ENCODE measurements at places on chromosomes 5 and 9.

DNA sequence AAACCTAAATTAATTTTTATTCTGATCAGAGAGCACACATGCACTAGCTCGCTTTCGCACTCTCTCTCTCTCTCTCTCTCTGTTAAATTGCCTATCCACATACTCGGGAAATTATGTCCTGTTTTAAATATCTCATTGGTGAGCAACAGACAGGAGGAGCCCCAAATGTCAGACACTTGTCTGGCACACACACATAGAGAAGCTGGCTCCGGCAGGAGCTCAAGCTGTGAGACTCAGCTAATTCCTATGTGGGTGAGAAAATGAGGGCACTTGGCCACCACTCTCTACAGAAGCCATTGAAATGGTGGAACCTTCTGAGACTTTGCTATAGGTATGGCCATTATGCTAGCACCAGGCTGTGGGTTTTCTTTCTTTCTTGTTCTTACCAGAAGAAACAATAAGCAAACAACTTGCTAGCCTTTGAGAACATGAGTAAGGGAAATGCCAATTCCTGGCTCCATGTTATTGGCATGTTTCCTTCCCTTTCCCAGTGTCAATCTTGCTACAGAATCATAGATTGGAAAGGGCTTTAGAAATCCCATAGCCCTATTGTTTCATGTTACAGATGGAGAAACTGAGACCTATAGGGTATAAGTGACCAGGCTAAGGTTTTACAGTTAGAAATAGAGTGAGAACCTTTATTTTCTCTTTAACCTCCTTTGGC, 9.0 kb downstream of the RFX3 start:
- DNase-seq, result no peak

- no peak for DNase-seq
Measured at GRCh38 chr9:35517552-35518224, 27.8 kb downstream of the RUSC2 start.

GRCh38 chr5:33403187-33403586, 37.6 kb upstream of the TARS1 start:
- no peak for DNase-seq

DNA sequence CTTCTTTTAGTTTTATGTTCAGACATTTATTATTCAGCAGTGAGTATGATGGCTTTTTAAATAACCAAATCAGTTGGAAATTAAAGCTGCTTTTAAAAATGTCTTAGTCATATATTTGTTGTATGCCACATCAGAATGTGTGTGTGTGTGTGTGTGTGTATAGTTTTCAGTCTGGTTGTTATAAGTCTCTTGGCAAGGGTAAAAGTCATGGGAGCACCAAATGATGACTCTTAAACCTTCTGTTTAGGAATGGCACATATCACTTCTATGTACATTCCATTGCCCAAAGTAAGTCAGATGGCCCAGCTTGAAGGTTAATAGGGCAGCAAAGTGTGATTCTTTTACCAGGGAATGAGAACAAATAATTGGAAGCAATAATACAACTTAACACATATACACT, 135.9 kb downstream of the RNF180 start:
- DNase-seq, result no peak

DNA sequence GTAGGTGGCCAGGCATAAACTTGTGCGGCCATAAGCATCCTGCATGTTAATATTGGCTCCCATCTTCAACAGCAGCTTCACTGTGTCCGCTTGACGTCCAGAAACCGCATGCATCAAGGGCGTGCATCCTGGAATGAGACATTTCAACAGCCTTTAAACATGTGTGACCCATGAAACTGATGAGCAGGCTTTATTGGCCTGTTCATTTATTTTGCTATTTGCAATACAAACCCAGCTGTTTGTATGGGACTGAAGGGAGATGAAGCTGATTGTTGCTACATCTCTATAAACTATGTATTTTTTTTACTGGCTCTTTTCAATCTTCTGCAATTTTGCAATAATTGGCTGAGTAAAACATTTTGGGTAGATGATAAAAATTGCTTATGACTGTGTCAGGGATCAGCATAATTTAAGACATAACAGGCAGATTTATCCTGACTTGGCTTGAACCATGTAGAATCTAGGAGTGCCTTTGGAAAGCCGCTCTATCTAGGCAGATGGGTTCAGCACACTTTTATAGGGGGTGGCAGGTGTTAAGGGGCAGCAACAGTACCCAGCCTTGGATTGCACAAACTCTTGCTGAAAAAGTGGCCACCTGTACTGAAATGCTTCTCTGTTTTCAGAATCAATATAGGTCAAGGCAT, 56.9 kb downstream of the ANKRD55 start:
- no peak for DNase-seq

DNA sequence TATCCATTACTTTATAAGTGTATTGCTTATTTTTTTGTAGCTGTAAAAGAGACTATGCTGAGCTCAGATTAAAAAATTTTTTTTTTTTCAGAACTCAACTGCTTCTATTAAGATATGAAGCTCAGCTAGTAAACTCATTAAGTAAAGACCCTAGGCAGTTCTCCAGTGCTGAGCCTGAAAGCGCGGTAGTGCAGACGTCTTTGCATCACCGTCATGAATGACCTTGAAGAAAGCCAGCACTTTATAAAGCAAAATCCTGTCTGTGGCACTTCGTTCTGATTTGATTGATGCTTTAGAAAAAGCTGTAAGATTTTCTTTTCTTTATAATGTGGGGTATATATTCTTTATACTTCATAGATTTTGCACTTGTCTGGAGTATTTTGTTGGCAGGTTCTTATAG, 105.7 kb downstream of the ATG10 start:
- no peak for DNase-seq

GRCh38 chr9:126375386-126375785, 48.8 kb downstream of the MVB12B start:
- no peak for DNase-seq

DNA sequence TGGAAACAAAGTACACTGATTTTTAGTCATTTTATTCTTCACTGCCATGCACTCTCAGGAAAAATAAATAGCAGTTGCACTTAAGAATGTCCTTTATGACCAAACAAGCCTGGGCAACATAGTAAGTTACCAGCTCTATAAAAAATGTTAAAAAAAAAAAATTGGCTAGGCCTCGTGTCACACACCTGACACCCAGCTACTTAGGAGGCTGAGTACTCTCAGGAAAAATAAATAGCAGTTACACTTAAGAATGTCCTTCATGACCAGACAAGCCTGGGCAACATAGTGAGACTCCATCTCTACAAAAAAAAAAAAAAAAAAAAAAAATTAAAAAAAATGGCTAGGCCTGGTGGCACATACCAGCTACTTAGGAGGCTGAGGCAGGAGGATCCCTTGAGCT, 304.6 kb downstream of the SLCO4C1 start:
- DNase-seq, result no peak

GRCh38 chr9:91416096-91416712, 7.4 kb downstream of the NFIL3 start:
- no peak for DNase-seq

- DNase-seq, result no peak
Measured at GRCh38 chr9:28810388-28811075, 1237.3 kb upstream of the C9orf72 start.

- no peak for DNase-seq
Measured at GRCh38 chr9:99753436-99753835, 68.2 kb upstream of the NR4A3 start.

GRCh38 chr5:32274548-32275395, 38.0 kb downstream of the MTMR12 start:
- no peak for DNase-seq

DNA sequence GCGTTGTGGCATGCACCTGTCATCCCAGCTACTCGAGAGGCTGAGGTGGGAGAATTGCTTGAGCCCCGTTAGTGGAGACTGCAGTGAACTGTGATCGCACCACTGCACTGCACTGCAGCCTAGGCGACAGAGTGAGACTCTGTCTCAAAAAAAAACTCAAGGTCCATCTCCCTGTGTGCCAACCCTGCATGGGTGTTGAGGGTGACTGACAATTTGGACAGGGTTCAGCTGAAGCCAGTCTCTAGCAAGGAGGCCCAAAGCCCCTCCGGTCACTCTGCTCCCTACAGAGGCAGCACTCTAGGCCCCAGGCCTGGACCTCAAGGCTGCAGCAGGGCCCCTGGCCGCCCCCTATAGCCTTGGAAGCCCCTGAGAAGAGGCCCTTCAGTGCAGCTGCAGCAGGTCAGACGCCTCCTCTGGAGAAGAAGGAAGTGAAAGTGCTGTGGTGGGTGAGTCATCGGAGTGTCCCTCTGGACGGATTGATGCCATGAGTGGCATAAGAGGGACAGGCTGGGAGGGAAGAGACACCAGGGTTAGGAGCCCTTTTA, 39.2 kb upstream of the NEK6 start:
- no peak for DNase-seq

GRCh38 chr5:116652903-116653302, 78.3 kb upstream of the SEMA6A start:
- no peak for DNase-seq

DNA sequence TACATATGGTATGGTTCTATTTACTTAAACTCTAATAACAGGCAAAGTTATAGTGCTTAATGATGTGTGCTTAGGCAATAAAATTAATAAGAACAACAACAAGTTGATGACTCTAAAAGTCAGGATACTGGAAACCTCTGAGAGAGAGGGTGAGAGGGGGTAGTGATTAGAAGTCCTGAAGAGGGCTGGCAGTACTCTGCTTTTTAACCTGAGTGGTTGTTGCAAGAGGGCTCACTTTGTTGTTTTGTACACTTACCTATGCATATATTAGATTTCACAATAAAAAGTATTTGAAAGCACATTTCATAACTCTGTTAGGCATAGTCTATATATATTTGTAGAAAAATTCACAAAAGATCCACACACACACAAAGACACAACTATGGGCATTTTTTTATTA, 21.4 kb upstream of the ELL2 start:
- DNase-seq, result no peak

- no peak for DNase-seq
Measured at GRCh38 chr5:32753051-32753450, 41.9 kb downstream of the NPR3 start.

DNA sequence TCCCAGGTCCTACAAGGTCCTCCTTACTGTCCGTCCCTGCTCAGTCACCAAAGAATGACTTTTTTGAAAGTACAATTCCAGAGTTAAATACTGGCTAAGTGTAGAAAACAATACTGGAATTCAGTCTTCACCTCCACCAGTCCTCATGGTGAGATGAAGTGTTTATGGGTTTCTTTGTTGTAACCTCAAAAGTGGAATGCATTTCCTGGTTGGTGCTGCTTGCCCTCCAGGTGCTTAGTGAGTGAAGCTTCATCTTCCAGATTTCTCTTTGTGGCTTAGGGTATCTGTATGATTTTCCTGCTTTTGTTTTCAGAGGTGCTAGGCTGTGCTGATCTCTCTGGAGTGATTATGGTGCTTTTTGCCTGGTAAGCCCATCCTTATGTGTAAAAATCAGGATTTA, 49.4 kb upstream of the DHFR start:
- DNase-seq, result no peak

DNA sequence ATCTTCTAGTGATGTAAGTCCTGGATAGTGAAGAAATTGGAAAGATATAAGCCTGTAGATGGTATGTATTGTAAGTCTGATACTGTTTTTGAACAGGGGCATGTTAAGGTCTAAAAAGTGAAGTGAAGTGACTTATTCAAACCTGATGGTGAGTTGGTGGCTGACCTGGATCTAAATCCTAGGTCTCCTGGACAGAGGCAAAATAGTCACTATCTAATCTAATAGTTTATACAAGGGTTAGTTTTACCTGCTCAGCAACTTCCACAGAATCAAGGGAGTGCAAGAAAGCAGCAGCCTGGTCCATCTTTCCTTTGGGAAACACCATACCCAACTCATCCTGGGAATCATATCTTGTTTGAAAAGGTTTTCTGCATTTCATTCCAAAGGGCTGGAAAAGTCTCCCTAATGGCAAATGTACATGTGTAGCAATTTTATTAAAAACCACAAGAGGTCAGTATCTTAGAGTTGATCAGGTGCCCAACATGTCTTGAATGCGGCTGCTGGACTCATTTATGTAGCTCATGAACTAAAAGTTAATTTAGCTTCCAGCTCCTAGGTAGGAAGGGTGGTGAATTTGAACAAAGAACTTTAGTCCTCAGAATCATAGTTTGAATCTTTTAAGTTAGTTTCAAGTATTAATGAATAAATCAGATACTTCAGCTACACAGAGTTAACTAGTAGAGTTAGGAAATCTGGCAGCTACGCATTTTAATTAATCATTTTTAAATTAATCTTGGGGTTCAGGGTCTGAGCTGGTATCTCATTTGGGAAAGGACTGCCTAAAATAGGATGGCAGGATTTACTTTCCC, 26.0 kb downstream of the SKP2 start:
- no peak for DNase-seq

DNA sequence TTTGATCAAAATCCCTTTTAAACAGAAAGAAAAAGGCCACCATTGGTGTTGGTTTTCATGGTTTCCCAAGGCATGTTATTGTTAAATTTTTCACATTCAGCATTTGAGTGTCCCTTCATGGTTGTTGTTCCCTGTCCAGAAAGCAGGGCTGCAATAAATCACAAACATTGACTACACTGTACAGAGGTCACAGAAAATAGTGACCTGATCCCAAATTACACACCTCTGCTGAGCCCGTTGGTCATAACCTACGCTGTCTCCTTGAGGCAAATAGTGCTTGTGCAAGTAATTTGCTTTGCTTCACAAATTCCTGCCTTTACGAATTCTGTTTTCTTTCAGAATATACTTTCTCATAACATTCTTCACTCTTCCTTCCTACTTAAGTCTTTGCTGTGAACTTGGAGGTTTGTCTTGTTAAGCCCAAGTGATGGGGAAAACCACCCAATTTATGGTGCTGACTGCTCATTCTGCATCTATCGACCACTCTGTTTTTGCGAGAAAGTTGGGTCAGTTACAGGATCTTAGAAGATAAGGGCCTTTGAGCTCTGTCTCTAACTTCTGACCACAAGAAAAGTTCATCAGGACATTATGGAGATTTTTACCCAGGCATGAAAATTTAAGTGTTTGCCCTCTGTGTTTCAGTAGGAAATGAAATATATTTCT, 16.0 kb downstream of the PIK3R1 start:
- no peak for DNase-seq

DNA sequence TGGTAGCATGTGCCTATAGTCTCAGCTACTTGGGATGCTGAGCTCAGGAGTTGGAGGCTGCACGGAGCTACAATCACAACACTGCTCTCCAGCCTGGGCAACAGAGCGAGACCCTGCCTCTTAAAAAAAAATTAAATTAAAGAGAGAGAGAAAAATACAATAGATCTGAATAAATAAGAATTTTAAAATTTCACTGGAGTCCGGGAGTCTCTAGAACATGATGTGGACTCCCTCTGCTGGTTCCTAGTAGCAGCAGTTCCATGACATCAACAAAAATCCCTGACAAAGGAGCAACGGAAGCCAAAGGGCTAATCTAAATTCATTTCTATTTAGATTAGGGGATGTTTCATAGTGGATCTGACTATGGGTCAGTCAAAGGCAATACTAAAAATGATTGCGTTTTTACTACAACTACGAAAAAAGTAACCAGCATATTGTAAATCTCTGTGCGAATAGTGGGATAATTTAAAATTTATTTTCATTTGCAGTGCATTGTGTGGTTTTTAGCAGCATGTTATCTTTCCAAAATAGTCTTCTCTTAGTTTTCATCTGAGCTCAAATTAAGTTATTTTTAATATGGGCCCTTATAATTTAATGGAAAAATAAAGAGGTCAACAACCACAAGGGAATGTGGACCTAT, 6.7 kb downstream of the INIP start:
- no peak for DNase-seq

GRCh38 chr5:19891658-19892057, 96.3 kb downstream of the CDH18 start:
- DNase-seq, result no peak

Data from stimulated activated CD8-positive, alpha-beta memory T cell treated with anti-CD3 and anti-CD28 coated beads, Interleukin-2, amount 100 ng/mL, for 1 hour (primary cell).